ENCODE measurements at places on chromosomes 12 and 14. TPM values are rescaled to one million over a fixed set of nuclear protein-coding genes. Genes with fewer than 3 reads are reported as not detected.

Gene GAS2L3
- 8.3 TPM for total RNA-seq

Gene GPX2
- 197 TPM for total RNA-seq

Gene KRT74
- not detected for total RNA-seq

Gene MYO1H
- not detected for total RNA-seq

Gene GNB3
- 1.9 TPM for total RNA-seq

Gene TEX22
- total RNA-seq = 0.20 TPM

Gene KCNH3
- total RNA-seq = 3.0 TPM

Data from A549 treated with DMSO at 1 μM for 4 hours (cell line).